ENCODE measurements at places on chromosomes 1 and 21.

DNA sequence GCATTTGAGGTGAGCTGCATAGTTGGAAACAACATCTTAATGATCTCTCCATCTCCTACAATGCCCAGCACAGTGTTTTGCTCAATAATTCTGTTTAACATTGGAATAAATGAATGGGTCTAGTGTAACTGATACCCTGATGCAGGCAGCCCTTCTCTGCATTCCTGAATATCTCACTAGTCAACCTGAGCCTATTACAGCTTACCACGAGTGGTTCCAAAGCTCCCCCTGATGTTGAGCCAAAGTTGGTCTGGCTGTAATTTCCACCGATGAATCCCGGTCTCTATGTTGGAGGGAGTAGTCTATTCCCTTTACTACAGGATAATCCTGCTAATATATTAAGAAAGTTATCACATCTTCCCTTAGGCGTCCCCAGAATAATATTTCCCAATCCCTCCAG lies 63.8 kb downstream of the ZBTB18 start:
- DNase-seq: no peak

- no peak for DNase-seq
Observed at GRCh38 chr1:114671011-114671938, 1.4 kb upstream of the DENND2C start.

DNA sequence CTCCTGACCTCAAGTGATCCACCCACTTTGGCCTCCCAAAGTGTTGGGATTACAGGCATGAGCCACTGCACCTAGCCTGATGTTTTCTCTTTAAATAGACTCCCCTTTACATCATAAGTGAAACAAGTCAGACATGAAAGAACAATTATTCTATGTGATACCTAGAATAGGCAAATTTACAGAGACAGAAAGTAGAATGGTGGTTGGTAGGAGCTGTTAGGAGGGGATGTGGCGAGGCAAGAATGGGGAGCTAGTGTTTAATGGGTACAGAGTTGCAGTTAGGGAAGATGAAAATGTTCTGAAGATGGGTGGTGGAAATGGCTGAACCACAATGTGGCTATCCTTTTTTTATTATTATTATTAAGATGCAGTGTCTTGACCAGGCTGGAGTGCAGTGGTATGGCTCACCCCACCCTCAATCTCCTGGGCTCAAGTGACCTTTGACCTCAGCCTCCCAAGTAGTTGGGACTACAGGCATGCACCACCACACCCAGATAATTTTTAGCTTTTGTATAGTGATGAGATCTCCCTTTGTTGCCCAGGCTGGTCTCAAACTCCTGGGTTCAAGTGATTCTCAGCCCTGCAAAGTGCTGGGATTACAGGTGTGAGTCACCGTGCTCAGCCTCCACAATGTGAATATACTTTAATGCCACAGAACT lies 28.4 kb downstream of the ELF3 start:
- no peak for DNase-seq

GRCh38 chr1:172601046-172601630 lies 57.8 kb upstream of the FASLG start:
- no peak for DNase-seq

- DNase-seq: no peak
Observed at GRCh38 chr1:236451796-236452373, 57.8 kb downstream of the EDARADD start.

DNA sequence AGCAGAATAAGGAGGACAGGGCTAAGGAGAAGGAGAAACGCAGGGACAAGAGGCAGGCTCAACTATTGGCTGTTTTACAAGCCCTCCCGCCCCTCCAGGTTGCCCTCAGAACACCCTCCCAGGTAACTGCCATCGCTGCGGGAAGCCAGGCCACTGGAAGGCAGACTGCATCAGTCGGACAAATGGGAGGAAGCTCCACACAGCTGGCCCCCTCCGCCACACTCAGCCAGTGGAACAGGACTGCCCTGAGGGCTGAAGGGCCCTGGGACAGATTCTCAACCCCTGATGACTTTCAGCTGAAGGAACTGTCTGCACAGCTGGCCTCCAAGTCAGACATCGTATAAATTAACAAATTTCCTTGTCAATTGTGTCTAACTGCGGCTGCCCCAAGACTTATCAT lies 21.8 kb downstream of the LRRC3 start:
- no peak for DNase-seq

GRCh38 chr1:155176544-155177071 lies 3.0 kb downstream of the TRIM46 start:
- DNase-seq: peak; percentile 30

- DNase-seq: no peak
Observed at GRCh38 chr1:183926983-183927382, 110.5 kb downstream of the COLGALT2 start.
